ENCODE measurements at places on chromosomes 7 and 10.

- no peak for DNase-seq
Measured at GRCh38 chr10:31940839-31941653, 12.4 kb upstream of the ARHGAP12 start.

- no peak for DNase-seq
Measured at GRCh38 chr10:5811387-5811821, 1.8 kb downstream of the GDI2 start.

GRCh38 chr10:91537614-91538383 is 95.1 kb downstream of the PPP1R3C start:
- DNase-seq: no peak

DNA sequence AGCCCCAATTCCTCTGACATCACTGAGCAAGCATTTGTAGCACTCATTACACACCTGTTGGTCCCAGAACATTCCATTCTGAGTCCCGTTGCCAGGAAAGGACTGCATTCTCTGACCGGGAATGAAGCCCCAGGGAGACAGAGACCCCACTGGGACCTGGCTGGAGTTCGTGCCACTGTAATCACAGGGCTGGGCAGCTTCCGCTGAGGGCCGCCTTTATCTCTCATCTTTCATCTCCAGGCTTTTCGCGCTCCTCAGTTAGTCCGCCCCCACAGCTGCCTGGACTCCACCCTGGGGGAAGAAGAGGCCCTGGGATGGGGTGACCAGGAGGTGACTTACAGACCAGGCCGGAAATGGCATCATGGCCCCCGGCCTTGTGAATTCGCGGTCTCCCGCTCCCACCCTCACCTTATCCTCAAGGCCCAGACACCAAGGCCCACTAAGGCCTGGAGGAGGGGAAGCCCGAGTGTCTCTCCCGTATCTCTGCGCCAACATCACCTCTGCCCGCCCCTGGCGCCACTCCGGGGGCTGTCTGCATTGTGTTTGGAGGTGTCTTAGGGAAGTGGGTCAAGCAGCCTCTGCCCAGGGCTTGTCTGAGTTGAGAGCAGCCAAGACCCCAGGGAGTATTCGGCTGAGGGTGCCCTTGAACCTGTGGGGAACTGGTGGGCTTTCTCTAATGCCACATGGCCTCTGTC is 75.4 kb downstream of the PROSER2 start:
- no peak for DNase-seq

DNA sequence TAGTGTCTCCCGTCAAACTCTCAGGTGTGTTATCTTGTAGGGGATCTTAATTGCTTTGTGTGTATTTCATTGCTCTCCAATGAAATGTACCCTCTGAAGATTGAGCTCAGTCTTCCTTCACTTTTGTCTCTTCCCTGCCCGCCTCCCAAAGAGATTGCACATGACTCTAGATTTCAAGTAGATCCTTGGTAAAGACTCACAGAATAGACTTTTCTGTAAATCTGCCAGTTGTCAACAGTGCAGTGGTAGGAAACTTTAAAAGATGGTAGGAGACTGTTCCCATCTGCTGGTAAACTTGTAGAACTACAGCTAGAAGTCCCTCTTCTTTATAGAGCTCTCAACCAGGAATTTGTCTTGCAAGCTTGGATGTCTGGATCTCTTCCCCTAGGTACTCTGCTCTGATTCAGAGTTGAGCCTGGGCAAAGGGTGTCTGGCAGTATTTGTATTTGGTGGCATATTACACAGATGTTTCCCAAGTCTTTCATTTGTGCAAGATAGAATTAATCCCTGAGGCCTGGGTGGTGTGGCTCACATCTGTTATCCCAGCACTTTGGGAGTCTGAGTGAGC is 9.6 kb downstream of the CCL26 start:
- DNase-seq: no peak

- DNase-seq: no peak
Measured at GRCh38 chr7:155962191-155962967, 150.1 kb upstream of the SHH start.

DNA sequence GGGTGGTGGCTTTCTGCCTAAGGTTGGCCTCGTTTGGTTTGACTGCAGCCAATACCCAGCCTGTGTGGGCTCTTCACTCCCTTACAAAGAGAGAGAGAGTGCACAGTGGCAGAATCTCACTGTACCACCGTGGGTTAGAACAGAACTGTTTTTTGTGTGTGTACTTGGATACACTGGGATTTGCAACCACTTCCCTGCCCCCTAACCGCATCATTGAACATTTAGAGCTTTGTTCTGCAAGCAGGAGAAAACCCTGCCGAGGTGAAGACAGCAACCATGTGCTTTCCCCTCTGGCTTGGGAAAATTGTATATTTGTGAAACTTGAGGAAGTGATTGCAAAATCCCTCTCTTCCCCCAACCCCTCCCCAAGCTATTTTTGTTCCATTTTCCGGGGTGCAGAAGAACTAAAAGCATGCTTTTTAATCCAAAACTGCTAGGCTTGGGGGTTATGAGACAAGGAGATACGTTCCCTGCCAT is 201.2 kb downstream of the TCF7L2 start:
- DNase-seq: no peak

GRCh38 chr10:308101-308500 is 172.8 kb downstream of the ZMYND11 start:
- DNase-seq: no peak

- DNase-seq: no peak
Measured at GRCh38 chr7:155840262-155840885, 28.1 kb upstream of the SHH start.

DNA sequence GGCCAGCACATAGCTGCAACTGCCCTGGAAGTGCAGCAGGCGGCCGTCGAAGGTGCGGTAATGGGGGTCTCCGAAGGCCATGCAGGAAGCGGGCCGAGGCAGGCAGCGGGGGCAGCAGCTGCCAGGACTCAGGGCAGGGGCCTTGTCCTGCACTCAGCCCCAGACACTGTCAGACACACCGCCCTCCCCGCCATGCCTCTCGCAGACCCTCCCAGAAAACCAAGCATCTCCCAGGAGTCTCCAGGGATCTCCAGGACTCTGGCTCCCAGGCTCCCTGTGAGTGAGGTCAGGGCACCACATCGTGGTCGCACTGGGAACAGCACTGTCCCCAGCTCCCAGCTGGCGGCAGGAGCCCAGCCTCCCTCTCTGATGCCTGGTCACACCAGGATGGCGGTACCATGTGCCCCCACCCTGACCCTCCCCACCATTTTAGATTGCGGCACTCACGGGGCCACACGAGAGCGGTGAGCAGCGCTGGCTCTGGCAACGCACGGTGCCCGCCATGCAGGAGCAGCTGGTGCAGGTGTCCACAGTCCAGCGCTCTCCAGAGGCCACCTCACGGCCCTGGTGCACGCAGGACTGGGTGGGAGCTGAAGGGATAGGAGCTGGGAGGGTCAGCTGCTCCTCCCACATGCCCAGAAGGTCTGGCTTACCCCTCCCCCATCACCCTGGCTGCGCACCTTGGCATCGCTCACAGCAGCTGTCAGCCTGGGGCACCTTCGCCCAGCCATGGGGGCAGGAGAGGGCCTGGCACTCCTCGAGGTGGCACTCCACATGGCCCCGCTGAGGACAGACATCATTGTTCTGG is 17.5 kb downstream of the ATP6V1F start:
- DNase-seq: no peak

DNA sequence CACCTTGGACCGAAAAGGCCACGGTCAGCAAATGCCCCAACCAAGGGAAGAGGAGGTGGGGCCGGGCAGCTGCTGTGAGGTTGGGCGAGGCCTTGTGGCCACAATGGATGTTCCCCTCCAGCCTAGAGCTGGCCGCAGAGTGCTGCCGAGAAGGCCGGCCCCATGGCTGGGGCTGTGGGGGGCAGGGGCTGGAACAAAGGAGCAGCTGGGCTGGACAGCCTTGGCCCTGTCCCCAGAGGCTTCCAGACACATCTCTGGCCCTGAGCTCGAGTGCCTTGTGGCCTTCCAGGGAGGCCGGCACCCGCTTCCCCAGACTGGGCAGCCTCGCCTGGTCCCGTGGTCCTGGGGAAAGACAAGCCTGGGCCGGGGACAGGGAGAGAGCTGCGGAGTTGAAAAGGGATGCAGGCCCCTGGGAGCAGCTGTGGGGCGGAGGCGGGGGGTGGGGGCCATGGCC is 88.0 kb downstream of the PDGFA start:
- no peak for DNase-seq

- no peak for DNase-seq
Measured at GRCh38 chr10:7488418-7488829, 77.6 kb upstream of the SFMBT2 start.

GRCh38 chr10:124321433-124322089 is 97.2 kb downstream of the OAT start:
- DNase-seq: no peak

GRCh38 chr7:148914208-148914777 is 30.2 kb upstream of the EZH2 start:
- no peak for DNase-seq

DNA sequence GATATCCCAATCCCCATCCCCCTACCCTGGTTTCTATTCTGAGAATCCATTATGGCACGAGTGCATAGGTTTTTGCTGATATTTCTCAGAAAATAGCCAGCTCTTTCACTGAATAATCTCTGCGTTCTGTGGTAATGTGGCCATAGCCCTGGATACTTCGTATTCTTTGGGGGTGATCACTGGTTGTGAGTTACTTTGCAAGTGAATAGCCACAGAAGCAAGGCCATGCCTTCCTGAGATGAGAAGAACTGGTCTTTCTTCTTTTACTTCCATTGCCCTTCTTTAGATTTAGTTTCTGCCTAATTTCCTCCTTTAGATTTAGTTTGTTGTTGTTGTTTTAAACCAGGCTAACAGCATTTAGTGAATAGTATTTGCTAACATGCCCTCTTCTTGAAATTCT is 323.4 kb downstream of the CDC14C start:
- DNase-seq: no peak

GRCh38 chr7:42471573-42472174 is 234.7 kb upstream of the GLI3 start:
- no peak for DNase-seq

DNA sequence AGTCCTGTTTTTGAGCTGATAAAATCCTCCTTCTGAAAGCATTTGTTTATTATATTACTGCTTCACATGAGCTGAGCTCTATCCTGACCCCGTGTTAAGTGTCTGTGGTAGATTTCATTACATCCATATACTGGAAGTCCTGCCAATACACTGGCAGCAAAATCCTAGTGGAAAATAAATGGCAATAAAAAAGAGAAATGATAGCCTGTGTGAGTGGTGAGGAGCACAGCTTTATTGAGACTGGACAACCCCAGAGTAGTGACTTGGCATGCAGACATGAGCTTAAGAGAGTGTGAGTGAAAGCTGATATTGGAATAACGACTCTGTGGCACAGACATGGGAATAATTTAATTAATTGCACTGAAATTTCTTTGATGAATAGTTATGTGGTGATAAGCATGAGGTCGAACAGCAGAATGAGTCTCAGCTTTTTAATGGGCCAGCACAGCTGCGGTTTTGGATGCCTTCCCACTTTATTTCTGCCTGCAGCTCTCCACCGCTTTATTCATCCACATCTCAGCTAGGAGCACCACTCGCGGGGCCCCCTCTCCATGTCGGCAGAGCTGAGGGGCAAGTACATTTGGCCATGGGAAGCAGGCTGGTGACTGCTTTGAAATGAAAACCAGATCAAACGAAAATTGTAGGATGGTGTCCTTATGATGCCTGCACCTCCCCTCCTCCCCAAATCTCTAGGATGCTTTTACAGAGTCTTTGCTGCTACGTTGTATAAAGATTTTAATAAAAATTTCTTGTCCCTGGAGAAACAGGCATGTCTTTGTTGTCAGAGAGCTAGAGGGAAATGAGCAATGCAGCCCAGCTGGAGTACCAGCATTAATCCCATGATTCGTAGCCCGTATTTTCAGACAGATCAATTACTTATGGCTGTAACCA is 494.3 kb downstream of the AUTS2 start:
- DNase-seq: no peak

- DNase-seq: no peak
Measured at GRCh38 chr7:100983451-100984187, 14.3 kb downstream of the MUC12 start.
